A549 treated with CORT108297 at 1 μM for 4 hours (cell line): ENCODE measurements at places on chromosomes 5 and 9. TPM values are rescaled to one million over a fixed set of nuclear protein-coding genes. Genes with fewer than 3 reads are reported as not detected.

Gene MLANA
- not detected in 5 replicates for total RNA-seq

Gene GLRA1
- total RNA-seq = not detected in 5 replicates

Gene ELOVL7
- total RNA-seq = 9.0 to 14.3 TPM (median 11.7 TPM) in 5 replicates

Gene CDC25C
- 10.1 to 12.7 TPM (median 11.5 TPM) in 5 replicates for total RNA-seq

Gene CDH10
- total RNA-seq = 0.12 to 0.20 TPM (median 0.18 TPM) in 5 replicates
